ENCODE measurements at places on chromosomes 12 and 14.

DNA sequence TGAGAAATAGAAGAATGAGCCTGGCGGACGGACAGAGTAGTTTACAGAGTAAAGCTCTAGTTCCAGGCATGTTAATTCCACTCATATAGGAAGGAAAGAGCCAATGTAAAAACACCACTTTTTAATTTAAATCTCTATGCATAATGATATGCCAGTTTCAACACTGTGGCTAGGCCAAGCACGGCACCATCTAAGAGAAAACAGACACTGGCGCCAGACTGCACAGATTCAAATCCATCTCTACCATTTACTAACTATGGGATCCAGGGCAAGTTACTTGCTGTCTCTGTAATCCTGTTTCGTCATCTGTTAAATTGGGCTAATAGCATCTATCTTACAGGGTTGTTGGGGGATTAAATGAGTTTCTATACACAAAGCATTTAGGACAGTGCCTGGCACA is 27.5 kb downstream of the RMST start:
- DNase-seq = no peak

DNA sequence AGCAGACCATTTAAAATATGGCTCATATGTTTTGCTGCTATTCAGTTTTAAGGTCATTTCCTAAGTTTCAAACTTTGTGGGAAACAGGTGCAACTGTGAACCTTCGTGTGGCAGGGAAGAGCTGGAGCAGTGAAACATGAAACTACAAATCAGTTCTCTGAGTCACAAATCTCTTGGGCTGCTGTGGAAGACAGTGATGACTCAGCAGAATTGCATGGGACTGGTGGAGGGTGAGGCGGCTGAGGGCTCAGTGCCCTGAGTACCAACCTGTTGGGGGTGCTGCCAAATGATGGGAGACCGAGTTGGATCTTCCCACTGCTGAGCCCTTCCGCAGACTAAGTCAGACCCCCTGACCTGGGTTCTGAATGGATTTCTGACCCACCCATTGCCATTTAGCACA is 8.4 kb upstream of the CALM1 start:
- DNase-seq = no peak

- DNase-seq = no peak
Observed at GRCh38 chr12:106066051-106066705, 72.6 kb downstream of the NUAK1 start.

GRCh38 chr12:126747530-126748149 is 1519.3 kb upstream of the TMEM132C start:
- peak; percentile 55 for DNase-seq

DNA sequence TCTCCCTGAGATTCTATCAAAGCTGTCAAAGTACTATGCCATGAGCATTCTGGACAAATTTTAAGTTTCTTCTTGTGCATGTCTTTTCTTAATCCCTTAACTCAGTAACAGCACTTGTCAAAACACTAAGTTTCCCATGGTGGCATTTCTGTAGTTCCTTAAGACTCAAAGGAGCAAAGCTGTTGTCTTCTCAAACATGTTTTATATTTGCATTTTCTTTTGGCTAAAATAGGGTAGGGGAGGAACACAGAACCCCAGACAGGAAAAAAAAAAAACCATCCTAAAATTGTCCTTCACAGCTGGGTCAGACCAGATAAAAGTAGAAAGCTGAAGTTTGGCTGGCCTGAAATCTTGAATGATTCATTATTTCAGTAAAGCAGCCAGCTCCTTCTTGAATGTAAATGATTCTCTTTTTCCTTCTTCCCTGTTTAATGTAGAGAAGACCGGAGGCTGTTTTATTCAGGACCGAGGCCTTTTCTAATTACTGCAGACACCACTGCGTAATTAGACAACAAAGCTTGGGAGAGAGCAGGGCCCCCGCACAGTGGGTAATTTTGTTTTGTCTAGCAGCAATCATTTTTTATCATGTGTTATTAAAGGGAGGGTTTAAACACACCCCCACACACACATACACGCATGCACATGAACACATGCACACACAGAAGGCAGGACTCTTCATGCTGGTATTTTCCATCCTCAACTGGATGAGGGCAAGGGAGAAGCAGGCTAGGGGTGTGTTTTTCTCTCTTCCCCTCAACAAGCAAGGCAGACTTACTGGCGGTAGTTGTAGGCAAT is 51.0 kb downstream of the PAH start:
- DNase-seq = no peak

GRCh38 chr12:20588042-20588441 is 107.1 kb upstream of the SLCO1C1 start:
- no peak for DNase-seq

DNA sequence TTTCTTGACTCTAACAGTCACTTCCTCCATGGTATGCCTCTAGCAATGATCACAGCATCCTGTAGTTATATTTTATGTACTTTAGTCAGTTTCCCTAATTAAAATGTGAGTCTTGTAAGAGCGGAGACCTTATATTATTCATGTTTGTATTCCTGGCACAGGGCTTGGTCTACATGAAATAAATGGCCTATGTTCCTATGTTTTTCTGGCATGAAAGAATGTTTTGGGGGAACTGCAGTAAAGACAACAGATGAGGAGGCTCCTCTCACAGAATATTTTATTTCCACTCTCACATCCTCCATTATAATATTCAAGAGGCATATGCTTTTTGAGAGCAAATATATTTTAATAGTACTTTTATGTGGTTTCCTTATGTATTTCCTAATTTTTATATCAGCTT is 429.8 kb upstream of the PDE3A start:
- no peak for DNase-seq

GRCh38 chr12:72110937-72111650 is 161.1 kb upstream of the TRHDE start:
- no peak for DNase-seq

- no peak for DNase-seq
Observed at GRCh38 chr12:43315961-43316360, 236.0 kb downstream of the ADAMTS20 start.

GRCh38 chr12:70258605-70259403 is 15.6 kb downstream of the CNOT2 start:
- no peak for DNase-seq

DNA sequence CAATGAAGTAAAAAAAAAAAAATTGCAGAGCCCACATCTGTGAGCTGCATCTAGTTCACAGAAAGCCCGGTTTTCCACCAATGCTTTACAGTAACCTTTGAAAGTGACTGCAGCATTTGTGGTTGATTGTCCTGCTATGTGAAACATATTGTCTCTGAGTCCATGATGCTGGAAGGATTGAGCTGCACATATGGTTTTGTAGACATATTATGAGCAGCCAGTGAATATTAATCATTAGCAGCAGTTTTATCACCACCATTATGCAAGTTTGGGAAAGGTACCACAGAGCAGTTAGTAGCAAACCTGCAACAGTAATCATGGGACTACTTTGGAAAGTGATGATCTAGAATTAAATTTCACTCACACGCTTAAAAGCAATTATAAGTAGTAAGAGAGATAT is 151.5 kb upstream of the PRICKLE1 start:
- DNase-seq = no peak

DNA sequence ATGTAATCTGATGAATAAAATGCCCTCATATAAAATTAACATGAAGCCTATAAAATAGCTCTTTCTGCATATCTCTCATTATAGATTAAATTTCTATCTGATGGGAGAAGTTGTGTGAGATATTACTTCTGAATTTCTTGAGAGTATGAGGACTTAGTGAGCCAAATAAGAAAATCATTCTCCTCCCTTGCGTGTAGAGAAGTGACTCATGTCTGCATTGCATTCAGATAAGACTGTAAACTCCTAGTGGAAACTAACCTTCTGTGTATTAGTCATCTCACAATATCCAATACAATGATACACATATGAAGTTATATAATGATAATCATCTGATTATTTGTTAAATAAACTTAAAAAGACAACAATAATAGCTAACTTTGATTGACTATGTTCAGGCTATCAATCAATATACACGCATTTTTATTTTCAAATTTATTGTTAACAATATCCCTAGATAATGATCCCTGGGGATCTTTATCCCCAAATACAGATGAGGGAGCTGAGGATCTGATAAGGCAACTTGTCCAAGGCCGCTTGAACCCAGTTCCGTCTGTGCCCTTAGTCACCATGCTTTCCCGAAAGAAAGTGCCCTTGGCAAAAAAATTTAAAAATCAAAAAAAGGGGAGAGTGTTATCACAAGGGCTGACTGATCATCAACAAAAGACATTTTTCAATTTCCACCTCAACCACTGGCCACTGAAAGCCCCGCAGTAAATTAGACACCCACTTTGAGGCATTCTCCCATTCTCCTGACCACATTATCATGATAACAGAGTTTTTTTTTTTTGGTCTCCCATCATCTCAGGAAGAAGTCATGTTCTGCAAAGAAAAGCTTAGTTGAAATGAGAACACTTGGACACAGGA is 189.2 kb upstream of the RASSF8 start:
- no peak for DNase-seq

- DNase-seq = no peak
Observed at GRCh38 chr14:91987192-91987591, 39.7 kb upstream of the FBLN5 start.

DNA sequence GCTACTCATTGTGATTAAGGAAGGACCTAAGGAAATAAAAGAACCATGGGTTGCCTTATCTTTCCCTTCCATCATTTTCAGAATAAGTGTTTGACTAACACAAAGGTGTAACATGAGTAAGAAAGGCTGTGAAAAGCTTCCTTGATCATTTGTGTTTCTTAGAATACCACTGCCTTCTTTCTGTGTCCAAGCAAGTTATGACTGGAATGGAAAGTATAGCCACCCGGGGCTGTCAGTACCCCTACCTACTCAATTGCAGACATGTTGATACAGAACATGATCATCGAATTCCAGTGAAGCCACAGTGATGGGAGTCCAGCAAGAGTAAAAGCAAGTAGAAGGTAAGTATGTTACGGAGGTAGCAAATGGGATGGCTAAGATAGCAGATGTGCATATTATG is 209.8 kb downstream of the PELI2 start:
- DNase-seq = no peak

GRCh38 chr12:42364692-42365091 is 38.7 kb downstream of the PPHLN1 start:
- no peak for DNase-seq

- DNase-seq = no peak
Observed at GRCh38 chr12:75550401-75551240, 39.2 kb upstream of the KRR1 start.

DNA sequence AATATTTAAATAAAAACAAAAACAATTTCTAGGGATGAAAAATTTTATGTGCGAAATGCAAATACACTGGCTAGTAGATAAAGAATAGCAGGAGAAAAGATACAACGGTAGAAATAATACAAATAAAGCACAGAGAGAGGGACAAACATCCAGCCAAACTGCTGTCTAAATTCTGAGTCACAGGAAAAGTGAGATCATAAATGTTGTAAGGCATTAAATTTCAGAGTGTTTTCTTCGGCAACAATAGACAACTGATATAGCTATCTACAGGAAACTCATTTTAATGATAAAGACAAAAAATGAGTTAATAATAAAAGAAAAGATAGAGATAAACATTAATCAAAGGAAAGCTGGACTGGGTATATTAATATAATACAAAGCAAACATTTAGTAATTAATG is 122.2 kb downstream of the NTS start:
- DNase-seq = no peak

DNA sequence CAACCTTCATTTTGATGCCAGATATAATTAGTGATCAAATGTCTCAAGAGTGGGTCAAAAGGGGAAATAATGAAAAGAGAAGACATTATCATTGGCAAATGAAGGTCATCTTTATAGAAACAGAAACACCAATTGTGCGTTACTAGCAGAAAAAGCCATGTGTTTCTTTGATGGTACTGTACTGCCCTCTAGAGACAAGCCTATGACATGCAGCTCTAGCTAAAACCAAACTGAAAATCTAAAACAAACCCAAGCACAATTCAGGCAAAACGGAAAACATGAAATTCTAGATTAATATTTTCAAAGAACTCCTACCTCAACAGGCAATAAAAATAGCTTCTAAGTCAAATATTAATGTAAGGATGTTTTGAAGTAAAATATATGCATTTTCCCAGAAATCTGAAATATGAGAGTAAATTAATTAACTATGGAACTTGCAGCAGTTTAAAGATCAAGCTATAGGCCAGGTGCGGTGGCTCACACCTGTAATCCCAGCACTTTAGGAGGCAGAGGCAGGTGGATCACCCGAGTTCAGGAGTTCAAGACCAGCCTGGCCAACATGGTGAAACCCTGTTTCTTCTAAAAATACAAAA is 115.4 kb downstream of the KLHL28 start:
- no peak for DNase-seq

- DNase-seq = no peak
Observed at GRCh38 chr12:109753054-109753401, 39.4 kb downstream of the FAM222A start.

Measured in stimulated activated CD4-positive, alpha-beta T cell treated with anti-CD3 and anti-CD28 coated beads, Interleukin-4, amount 100 ng/mL, for 24 hours (primary cell).